ENCODE measurements at places on chromosomes 16 and 17.

GRCh38 chr16:25141648-25142047, 30.1 kb downstream of the LCMT1 start:
- DNase-seq, result no peak

GRCh38 chr16:69417520-69418199, 6.8 kb upstream of the CYB5B start:
- peak; percentile 41 for DNase-seq

DNA sequence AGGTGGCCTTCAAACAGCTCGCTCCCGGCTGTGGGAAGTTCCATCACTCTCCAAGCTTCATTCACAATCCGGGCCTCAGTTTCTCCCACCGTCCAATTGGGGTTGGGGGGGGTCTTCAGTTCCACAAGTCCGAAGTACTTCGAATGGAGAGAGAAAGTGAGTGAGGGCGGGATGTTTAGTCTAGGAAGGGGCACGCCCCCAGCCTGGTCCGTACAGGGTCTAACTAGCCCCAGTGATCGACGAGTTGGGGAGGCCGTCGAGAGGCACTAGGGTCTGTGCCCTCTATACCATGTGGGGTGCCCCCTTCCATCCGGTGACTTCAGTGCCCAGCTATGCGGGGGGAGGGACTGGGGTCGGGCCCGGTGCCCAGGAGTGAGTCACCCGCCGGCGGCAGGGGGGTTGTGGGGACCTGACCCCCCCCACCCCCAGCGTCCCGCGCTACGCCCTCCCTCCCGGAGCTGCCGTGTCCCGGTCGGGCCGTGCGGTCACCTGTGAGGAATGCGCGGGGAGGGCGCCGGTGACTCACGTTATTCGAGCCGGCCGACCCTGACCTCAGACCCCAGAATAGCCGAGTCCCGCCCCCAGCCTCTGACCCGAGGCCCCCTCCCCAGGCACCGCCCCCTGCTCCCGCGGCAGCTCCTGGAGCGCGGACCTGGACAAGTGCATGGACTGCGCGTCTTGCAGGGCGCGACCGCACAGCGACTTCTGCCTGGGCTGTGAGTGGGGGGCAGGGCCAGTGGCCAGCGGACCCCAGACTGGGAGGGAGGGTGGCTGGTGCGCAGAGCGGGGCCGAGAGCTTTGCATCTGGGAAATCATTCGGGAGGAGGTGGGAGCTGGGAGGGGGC, 658 bp downstream of the TNFRSF12A start:
- peak; percentile 31 for DNase-seq

DNA sequence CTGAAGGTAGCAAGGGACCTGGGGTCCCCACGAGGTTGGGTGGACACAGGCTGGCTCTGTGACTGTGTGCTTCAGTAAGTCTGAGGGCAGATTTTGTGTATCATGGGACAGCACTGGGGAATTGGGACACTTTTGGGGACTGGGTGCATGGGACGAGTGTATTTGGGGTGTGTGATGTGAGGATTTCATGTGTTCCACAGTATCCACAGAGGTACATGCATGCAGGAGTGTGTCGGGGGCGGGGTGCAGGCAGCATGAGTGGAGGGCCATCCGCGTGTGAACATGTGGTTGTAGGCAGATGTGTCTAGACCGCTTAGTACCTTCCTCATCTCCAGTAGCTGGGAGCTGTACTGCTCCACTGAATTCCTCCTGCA, 1.1 kb upstream of the DLX3 start:
- no peak for DNase-seq

DNA sequence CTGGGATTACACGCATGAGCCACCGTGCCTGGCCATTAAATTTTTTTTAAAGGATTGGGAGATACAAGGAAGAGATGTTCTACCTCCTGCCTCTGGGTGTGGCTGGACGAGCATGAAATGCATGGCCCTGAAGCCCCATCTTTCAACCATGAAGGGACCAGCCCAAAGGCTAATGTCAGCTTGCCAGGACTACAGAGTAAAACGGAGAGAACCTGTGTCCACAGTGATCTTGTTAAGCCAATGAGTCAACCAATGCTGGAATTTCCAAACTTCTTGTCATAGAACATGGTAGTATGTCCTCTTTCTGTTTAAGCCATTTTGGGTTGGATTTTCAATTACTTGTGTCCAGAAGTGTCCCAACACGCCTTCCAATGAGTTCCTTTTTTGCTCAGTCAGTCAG, 71.3 kb downstream of the RTN4RL1 start:
- no peak for DNase-seq

GRCh38 chr17:37576281-37576680, 32.9 kb downstream of the SYNRG start:
- DNase-seq, result no peak

GRCh38 chr17:50856431-50856830, 9.7 kb downstream of the TOB1 start:
- DNase-seq, result no peak

- no peak for DNase-seq
These were observed 3.3 kb upstream of the SLFN12L start for GRCh38 chr17:35540589-35541404.

DNA sequence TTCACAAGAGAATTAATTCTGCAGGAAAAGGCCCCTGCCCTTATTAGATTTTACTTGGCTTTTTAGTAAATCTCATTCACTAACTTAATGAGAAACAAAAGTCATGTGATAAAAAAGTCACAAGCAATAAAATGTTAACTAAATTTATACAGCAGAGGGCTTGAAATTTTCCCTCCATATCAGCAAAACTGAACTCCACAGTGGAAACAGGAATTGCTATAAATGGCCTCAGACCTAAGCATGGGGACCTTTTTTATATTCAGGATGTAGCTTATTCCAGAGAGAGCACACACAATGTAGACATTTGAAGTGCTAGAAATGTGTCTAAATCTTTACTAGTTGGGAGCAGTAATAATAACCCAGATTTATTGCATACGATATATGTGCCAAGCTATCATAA, 291.5 kb downstream of the C16orf95 start:
- no peak for DNase-seq

DNA sequence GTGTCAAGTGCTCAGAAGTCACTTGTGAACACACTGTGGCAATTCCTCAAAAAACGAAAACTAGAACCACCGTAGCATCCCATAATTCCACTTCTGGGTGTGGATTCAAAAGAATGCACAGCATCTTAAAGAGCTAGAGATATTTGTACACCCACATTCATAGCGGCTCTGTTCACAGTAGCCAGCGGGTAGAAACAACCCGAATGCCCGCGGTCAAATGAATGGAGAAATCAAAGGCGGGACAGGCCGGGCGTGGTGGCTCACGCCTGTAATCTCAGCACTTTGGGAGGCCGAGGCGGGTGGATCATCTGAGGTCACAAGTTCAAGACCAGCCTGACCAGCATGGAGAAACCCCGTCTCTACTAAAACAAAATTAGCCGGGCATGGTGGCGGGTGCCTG, 337.5 kb downstream of the SEC14L1 start:
- DNase-seq, result no peak

DNA sequence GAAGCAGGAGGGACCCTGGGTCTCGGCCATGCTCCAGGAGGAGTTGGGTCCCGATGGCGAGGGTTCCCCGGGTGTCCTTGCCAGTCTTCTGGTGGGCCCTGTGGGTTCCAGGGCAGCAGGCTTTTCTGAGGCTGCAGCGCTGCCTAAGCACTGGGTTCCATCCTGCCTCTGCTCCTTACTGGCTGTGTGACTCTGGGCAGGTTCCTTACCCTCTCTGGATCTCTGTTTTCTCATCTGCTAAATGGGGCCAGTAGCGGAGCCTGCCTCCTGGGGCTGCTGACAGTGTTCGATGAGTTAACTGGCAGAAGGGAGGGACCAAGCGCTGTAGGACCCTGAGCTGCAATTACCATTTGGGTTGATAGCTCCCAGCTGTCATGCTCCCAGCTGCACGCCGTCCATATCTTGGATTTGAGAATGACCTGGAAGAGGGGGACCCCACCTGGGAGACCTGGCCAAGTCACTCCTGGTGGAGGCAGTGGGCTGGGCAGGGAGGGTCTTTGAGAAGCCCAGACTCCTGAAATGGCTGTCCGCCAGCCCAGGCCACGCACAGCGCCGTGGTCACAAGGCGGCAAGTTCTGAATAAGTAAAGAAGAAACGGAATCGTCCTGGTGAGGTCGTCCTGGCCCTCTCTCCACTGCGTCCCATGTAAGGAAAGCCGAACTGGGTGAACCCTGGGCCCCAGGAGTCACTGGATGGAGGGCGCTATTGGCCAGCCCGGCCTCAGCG, 47.2 kb upstream of the GSE1 start:
- no peak for DNase-seq

DNA sequence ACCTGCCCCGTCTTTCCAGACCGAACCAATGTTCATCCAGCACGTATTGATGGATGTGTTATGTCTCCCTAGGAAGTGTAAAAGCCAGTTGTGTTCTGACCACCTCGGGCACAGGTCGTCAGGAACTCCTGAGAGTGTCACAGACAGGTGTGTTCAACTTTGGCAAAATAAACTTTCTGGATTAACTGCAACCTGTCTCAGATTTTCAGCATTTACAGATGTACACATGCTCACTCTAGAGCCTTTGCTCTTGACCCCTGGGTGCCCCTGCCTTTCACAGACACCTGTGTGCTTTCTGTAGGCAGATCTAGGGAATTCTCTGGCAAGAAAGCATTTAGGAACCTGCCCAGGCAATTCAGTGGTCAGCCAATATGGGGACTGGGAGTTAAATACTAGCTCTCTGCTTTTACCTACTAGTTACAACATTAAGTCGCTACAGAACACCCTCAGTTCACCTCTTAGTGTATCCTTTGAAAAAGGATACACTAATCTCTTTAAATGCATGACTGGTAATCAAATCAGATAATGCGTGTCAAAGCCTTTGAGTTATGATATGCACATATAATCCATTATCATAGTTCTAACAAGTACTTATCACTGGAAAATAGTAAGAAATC, 188.9 kb downstream of the CPPED1 start:
- no peak for DNase-seq

DNA sequence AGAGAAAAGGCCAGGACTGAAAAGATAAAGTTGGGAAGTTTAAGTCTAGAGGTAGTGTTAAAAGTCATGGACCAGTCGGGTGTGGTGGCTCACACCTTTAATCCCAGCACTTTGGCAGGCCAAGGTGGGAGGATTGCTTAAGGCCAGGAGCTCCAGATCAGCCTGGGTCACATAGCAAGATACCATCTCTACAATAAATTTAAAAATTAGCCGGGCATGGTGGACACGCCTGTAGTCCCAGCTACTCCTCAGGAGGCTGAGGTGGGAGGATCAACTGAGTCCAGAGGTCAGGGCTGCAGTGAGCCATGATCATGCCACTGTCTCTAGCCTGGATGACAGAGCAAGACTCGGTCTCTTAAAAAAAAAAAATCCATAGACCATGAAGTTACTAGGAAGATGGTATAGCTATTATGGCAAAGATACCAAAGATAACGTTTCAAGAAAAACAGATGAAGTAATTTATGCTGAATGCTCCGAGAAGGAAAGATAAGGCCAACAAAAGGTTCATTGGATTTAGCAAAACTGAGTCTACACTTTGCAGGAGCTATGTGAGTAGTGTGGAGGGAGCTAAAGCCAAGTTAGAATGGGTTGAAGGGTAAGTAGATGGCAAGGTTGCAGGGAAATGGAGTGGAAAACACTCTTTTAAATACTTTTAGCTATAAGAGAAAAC, 11.7 kb downstream of the TRIM37 start:
- no peak for DNase-seq

- no peak for DNase-seq
These were observed 47.1 kb downstream of the VAC14 start for GRCh38 chr16:70753694-70754325.

DNA sequence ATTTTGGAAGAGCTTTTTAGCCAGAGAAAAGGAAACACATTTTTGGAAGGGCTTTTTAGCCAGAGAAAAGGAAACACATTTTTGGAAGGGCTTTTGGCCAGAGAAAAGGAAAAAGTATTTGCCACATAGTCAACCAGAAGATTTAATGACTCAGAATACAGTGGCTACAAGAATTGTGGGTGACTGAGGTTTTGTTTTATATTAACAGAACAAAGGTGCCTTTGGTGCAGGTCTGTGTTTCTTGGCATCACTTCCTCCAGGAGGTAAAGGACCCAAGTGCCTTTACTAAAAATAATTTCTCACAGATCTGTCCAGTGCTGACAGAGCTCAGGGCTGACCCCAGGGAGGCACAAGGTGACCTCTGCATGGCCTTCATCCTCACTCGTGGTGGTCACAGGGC, 363.1 kb downstream of the CA10 start:
- no peak for DNase-seq

DNA sequence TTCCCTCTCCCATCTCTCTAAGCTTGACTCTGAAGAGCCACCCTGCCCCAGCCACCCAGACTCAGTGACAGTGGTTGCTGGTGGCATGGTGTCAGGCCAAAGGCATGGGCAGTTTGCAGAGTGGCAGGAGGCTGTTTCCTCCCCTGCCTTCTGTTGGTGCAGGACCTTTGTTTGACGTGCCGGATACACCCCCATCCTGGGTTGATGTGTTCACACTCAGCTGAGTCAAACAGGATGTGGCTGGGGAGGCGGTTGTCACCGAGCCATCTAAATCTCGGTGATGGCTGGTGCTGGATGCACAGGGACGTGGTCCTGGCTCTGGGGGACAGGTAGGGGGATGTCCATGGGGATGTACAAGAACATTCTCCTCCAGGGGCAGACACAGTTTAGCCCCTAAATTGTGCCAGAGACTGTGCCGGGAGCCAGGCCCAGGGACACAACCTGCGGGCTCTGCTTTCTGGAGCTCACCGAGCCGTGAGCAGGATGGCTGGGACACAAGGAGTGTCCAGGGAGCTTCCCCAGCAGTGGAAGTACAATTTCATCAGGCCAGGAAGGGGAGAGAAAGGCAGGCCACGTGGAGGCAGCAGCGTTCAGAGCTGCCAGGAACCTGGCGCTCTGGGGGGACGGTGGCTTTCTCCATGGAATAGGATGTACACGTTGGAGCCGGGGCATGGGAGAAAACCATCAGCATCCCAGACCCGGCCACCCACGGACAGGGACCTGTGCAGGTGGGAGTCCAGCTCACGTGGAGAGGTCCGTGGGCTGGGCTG, 264.2 kb downstream of the SEC14L1 start:
- DNase-seq, result no peak

DNA sequence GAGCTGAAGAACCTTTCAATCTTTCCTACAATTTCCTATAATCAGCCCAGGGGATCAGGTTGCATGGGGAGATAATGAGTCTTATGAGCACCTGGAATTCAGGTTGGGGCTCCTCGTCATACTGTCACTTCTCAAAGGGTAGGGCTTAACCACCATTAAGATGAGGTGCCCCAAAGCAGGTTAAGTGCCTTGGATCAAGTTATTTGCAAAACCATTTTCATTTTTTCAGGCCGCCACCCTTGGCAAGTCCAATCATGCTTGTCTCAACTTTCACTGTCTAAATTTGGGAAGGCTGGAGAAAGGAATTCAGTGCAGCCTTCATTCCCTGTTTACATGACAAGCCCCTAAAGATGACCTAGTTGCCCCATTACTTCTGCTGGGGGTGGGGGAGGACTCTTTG, 44.9 kb upstream of the TANGO6 start:
- DNase-seq, result no peak
